ENCODE measurements at places on chromosomes 7 and 10.
A peak's percentile ranks its signal among the peaks of the same experiment; 100 is the strongest.

DNA sequence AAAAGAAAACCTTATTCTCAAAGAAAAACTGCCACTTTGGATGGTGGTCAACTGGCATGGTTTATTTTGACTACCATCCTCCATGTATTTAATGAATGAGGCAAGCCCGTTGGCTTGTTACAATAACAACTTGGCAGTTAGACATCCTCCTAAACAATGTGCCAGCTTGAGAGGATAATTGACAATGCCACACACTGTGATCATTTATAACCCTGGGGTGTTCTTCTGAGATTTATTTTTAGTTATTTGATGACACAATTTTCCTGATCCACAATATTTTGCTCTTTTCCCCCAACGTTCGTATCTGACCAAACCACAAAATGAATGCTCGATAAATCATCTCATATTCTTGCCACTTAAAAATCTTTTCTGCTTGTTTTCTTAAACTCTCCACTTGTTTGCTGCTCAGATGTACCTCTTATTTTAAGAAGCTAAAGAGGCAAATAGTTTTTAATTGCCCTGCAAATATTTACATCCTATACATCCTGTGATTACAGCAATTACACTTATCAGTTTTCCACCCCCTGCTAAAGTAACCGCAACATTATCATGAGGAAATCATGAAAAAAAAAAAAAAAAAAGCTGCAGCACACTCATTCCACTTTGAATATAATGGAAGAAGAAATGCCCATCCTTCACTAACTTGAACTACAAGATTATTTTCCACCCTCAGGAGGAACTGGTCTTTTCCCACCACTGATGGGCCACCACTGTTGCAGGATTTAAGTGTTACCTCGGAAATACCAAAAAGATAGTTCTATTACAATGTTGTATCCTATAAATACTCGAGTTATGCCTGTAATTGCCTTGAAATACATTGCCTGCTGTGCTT, 119.9 kb downstream of the MBL2 start:
- DNase-seq, result no peak

- no peak for DNase-seq
Observed at GRCh38 chr10:30476511-30477155, 42.6 kb downstream of the MAP3K8 start.

- no peak for DNase-seq
Observed at GRCh38 chr7:28900311-28900710, 57.8 kb downstream of the TRIL start.

DNA sequence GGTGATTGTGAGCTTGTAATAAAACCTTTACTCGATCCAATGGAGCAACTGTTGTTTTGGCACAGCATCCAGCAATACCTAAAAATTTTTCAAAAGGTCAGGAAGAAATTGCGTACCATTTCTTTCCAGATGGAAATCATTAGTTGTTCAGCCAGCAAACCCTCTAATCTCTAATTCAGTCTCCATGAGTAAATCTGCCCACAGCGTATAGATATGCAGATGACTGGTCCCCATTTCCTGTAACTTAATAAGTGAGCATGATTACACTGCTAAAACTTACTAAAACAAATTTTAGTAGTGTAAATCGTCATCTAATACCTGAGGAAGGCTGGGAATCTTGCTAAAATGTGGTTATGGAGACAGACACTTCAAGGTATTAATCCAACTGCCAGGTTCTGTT, 10.6 kb downstream of the SLC25A16 start:
- DNase-seq, result no peak

GRCh38 chr7:50305583-50306493, 1.3 kb downstream of the IKZF1 start:
- DNase-seq, result peak; percentile 25

DNA sequence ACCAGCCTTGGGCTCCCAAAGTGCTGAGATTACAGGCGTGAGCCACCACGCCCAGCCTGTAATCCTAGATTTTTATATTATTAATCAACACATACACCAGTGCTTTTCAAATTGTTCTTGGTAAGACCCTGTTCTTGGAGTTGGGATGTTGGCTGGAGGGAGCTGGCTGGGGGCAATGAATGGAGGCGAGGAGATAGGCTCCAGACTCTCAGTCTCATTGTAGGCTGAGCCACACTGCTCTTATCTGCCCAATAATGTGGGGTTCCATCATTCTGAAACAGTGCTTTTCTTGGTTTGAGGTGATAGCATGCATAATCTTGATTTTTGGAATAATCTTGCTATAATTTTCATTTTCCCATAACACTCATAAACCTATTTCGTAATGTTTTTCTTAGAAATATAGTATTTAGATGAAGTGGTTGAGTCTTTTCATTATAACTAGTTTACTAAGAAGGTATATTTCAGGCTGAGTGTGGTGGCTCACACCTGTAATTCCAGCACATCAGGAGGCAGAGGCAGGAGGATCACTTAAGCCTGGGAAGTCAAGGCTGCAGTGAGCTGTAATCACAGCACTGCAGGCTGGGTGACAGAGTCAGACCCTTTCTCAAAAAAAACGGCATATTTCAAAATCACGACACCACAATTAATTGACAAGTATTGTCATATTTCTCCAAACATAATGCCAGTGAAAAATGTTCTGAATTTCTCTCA, 65.1 kb upstream of the LYZL2 start:
- DNase-seq, result peak; percentile 32

DNA sequence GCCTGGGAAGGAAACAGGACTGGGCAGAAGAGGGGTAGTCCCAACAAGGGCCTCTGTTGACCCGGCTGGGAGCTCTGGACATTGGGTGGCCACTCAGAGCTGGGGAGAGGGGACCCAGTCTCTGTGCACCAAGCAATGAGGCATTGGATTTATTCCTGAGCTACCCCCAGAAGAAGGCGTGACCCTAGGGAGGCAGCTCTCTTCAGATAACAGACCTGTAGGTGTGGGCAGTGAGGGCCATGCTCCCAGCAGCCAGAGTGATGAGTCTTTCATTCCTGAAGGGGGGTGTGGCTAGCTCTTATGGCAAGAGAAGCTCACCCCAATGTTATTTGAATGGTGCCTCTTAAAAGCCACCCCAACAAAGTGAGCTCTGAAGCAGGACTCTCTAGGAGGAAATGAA, 20.4 kb downstream of the TEX36 start:
- DNase-seq, result no peak

DNA sequence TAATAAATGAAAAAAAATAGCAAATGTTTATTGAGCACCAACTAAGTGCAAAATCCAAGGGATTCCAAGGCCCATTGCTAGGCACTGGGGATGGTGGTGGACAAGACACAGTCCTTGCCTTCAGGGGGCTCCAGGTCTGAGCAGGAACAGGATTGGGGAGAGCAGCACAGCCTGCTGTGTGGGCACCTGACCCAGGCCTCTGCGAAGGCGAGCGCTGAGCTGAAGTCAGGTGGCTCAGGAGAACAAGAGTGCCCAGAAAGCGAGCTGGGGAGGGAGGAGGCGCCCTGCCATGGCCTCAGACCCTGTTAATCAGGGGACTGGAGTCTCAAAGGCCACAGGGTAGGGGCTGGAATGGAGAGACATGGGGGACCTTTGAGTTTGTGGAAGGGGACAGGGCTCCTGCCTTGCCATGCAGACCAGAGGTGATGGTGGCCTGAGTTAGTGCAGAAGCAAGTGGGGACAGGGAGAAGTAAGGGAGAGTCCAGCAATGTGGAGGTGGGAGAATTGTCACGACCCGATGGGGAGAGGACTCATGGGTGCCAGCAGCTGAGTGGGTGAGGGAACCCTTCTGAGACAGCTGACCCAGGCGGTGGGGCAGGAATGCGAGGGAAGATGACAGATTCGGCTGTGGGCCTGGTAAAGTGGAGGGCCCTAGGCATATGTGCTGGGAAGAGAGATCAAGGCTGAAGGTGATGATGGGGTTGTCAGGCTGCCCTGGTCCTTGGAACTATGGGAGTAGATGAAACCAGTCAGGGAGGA, 4.1 kb upstream of the ORAI2 start:
- DNase-seq, result no peak

- DNase-seq, result no peak
Observed at GRCh38 chr10:49610458-49611165, 502 bp downstream of the SLC18A3 start.

- no peak for DNase-seq
Observed at GRCh38 chr10:77571490-77571889, 66.1 kb downstream of the KCNMA1 start.

DNA sequence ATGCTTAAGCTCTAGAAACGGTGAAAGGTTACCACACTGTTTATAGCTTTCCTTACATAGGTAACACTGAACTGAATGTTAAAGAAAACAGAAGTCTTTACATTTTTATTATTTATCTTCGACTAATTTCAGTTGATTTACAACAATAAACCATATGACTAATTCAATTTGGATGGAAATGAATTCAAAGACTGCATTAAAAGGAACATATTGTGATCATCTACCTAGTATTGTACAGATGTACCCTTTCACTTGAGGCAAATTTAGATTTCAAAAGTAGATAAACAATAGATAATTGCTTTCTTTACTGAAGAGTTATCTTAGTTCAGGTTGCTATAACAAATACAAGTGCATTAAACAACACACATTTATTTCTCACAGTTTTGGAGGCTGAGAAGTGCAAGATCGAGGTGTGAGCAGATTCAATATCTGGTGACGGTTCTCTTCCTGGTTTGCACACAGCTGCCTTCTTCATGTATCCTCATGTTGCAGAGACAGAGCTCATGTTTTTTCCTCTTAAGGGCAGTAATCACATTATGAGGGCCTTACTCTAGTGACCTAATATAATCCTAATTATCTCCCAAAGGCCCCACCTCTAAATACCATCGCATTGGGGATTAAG, 15.0 kb upstream of the ARMC3 start:
- DNase-seq, result no peak

DNA sequence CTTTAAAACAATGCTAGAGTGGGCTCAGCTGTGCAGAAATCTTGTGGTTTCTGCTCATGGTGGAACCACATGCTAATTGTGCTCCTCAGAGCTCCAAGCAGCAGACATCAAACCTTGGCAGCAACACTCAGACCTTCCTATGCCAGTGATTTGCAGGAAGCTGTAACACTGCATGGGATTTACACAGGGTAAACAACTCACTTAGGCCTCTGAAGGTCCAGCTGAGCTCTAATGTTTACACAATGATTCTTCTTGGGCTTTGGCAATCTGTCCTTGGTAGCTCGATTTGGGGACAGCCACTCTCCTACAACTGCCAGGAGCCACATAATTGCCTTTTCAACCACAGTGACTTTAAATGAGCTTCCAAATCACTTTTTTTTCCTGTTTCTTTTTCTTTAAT, 97.7 kb upstream of the PDLIM1 start:
- no peak for DNase-seq

DNA sequence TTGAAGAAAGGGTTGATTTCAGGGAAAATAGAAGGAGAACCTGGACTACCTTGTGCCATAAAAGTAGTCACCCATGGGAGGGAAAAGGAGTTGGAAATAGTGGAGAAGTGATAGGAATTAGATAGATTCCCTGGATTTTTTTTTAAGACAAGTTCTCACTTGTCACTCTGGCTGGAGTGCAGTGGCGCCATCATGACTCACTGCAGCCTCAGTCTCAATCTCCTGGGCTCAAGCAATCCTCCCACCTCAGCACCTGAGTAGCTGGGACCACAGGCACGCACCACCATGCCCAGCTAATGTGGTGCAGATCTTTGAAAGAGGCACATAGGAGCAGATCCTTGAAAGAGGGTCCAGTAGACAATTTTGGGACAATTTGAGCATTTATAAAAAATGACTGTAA, 9.5 kb upstream of the BLNK start:
- DNase-seq, result no peak

DNA sequence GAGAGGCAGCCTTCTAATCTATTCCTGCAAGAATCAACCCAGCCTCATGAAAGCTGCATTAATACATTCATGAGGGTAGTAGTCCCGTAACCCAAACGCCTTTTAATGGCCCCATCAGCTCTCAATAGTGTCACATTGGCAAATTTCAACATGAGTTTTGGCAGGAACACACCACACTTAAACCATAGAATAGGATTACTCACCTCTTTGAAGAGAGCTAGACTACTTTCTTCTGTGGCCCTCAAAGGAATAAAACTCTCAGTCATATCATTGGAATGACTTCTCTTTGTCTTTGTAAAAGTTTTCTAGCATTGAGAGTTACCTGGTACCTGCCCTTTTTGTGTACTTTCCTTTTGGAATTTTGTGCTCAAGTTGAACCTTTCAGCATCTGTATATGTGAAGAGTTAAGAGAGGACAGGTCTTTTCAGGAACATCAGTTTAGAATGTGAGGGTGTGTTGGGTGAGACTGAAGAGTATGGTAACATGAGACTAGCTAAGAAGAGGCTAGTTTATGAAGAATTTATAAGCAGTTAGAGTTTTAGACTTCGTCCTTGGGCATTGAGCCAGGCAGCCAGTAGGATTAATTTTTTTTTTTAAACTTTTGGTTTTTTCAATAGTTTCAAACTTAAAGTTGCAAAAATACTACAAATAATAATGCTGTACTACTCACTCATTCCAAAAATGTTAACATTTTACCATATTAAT, 92.6 kb downstream of the MLLT10 start:
- no peak for DNase-seq

GRCh38 chr7:128029405-128029995, 1.7 kb downstream of the LRRC4 start:
- DNase-seq, result no peak

- no peak for DNase-seq
Observed at GRCh38 chr10:125057158-125058001, 103.0 kb downstream of the CTBP2 start.

DNA sequence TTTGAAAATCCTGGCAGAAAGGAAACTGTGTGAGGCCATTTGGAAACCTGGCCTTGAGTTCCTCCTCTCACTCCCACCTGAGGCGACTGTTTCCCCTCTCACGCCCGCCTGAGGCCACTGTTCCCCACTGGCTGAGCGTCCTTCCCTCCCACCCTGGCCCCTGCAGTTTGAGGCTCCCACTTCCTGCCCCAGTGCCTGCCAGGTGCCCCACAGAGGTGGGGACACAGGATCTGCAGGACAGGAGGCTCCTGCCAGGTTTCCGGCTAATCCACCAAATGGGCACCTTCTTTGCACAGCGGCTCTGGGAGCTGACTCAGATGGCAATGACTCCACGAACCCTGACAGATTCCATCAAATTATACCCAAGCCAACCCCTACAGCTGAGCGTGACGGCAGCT, 24.3 kb upstream of the LARP4B start:
- DNase-seq, result no peak

GRCh38 chr7:107938456-107939250, 47.7 kb downstream of the DLD start:
- DNase-seq, result no peak

GRCh38 chr10:63553031-63553430, 31.8 kb downstream of the REEP3 start:
- DNase-seq, result no peak

GRCh38 chr10:31648966-31649365, 279.7 kb downstream of the ARHGAP12 start:
- no peak for DNase-seq

DNA sequence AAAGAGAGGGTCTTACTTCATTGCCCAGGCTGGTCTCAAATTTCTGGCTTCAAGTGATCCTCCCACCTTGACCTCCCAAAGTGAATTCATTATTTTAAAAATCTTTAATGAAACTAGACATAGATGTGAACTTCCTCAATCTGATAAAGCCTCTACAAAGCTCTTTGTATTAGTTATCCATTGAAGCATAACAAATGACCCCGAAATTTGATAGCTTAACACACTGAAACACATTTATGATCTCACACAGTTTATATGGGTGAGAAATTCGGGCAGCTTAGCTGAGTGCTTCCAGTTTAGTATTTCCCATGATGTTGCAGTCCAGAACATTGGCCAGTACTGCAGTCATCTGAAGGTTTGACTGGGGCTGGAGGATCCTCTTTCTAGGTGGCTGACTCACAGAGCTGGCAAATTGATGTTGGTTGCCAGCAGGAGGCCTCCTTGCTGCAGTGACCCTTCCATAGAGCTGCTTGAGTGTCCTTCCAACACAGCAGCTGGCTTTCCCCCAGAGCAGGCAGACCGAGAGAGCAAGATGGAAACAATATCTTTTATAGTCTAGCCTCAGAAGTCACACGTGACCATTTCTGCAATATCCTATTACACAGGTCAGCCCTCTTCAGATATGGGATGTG, 16.6 kb upstream of the WNT8B start:
- DNase-seq, result no peak
